Small intestine (tissue), 16 donors: ENCODE measurements at places on chromosomes 16 and 17. TPM values are rescaled to one million over a fixed set of nuclear protein-coding genes. Genes with fewer than 3 reads are reported as not detected.
A peak's percentile ranks its signal among the peaks of the same experiment; 100 is the strongest.

DNA sequence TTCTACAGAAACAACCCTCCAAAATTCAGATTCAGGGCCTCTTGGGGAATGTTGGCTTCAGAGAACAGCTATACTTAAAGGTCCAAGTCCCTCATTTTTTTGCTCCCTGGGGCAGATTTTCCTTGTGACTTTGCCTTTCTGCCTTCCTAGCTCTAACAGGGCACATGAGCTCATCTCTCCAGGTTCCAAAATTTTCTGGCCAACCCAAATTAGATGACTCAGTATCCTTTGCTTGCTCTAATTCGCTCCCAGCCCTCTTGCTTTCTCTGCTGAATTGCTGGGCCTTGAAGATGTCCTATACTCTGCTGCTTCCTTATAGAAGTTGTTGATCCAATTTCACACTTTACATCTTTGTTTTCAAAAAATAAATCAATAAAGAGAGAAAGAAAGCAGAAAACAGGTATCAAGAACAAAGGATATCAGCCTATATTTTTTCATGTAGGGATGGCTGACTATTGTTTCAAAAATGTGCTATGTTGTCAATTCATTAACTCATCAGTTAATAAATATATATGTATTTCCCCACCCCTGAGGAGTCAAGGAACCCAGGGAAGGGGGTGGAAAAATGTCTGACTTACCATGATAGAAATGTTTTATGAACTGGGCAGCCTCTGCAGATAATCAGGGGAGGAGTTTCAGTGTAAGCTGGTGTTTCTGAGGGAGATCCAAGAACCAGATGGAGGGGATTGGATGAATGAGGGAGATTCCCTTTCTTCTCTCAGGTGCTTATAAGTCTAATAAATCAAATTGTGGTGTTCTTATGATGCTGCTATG lies 1.0 kb upstream of the KRTAP4-2 start:
- DNase-seq, result no peak
- H3K4me3 ChIP-seq, result no peak overlapping the region
- H3K27ac ChIP-seq, result no peak overlapping the region
- H3K4me1 ChIP-seq, result peaks cover 7% of the 10 kb centered on the region
- H3K27me3 ChIP-seq, result peaks cover 38% of the 10 kb centered on the region

- H3K4me3 ChIP-seq, result no peak overlapping the region
- H3K27ac ChIP-seq, result no peak overlapping the region
- DNase-seq, result peak; percentile 24
- no peaks in the 10 kb centered on the region for H3K36me3 ChIP-seq
- H3K27me3 ChIP-seq, result no peaks in the 10 kb centered on the region
Observed at GRCh38 chr16:52861614-52862022, 191.1 kb downstream of the CHD9NB start.

GRCh38 chr16:89096042-89096717 lies 2.5 kb downstream of the ACSF3 start:
- DNase-seq, result no peak
- no peaks in the 10 kb centered on the region for H3K27me3 ChIP-seq
- peak overlapping the region; percentile 81 for H3K27ac ChIP-seq
- H3K36me3 ChIP-seq, result peaks cover 43% of the 10 kb centered on the region

- no peaks in the 10 kb centered on the region for H3K4me1 ChIP-seq
- H3K36me3 ChIP-seq, result no peaks in the 10 kb centered on the region
- no peaks in the 10 kb centered on the region for H3K27me3 ChIP-seq
Observed at GRCh38 chr16:65494609-65495008, 372.7 kb upstream of the CDH11 start.

DNA sequence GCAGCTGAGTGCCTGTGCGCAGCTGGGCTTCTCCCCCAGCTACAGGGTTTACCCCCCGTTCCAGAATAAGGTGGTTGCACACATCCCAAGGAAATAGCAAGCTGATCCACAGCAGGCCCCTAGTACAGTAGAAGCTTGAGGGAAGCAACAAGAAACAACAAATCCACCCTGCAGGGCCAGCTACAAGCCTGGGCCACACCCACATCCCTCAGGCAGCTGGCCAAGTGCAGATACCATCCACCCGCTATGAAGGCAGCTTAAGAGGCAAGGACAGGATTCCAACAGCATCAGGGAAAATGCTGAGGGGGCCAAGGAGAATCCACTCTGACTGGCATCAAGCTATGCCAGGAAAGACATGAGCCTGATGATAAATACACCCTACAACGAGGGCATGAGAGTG lies 66.9 kb upstream of the RCVRN start:
- H3K4me1 ChIP-seq, result no peaks in the 10 kb centered on the region
- H3K27me3 ChIP-seq, result no peaks in the 10 kb centered on the region
- peaks cover 2% of the 10 kb centered on the region for H3K36me3 ChIP-seq
- DNase-seq, result peak; percentile 36
- H3K4me3 ChIP-seq, result no peak overlapping the region
- no peak overlapping the region for H3K27ac ChIP-seq

DNA sequence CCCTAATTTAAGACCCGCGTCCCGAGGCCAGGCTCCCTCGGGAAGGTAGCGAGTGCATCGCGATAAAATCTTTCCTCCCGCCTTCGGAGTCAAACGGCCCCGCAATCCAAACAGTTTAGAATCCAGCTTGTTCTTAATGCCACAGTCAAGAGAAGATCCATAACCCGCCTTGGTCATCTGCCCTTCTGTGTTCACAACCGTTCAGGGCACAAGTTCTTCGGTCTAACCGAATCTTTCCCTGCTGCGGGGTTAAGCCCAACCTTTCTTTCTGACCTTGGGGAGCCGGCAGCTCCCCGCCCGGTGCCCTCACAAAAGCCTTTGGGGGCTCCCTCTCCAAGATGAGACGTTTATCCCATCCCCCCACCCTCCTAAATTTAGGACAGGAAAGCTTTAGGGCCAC lies 30.3 kb downstream of the CPSF4L start:
- H3K36me3 ChIP-seq, result no peaks in the 10 kb centered on the region
- peak; percentile 25 for DNase-seq
- peak overlapping the region; percentile 74 for H3K27ac ChIP-seq
- H3K4me3 ChIP-seq, result peak overlapping the region; percentile 92

DNA sequence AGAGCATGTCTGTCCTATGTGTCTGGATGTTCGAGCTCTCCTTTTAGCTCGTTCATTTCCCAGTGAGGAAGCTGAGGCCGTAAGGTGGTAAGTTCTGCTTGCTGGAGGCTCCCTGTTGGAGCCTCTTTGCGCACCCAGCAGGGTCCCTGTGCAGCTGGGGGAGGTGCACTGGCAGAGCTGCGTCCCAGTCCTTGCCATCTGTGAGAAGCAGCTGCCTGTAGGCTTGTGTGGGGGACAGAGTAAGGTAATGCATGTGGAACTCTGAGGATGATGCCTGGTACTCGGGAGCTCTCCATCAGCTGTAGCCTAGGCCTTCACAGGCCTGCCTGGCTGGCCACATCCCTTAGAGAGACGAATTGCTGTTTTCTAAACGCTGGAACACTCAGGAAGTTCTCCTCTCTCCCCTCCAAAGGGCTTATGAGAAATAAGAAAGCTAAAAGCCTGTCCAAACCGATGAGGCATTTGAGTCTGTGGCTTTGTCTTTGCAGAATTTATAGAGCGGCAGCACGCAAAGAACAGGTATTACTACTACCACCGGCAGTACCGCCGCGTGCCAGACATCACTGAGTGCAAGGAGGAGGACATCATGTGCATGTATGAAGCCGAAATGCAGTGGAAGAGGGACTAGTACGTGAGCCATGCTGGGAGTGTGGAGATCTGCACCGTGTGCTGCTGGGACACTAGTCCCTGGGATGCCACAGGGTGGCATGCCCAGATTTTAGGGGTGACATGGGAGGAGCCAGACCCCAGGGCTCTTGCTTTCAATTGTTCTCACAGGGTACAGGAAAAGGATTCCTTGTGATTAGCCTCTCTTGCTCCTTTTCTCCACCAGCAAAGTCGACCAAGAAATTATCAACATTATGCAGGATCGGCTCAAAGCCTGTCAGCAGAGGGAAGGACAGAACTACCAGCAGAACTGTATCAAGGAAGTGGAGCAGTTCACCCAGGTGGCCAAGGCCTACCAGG lies 1.6 kb downstream of the NDUFB10 start:
- peak; percentile 28 for DNase-seq
- H3K36me3 ChIP-seq, result peaks cover 3% of the 10 kb centered on the region
- peak overlapping the region; percentile 99 for H3K4me3 ChIP-seq
- peak overlapping the region; percentile 32 for H3K27ac ChIP-seq
- H3K27me3 ChIP-seq, result peaks cover 8% of the 10 kb centered on the region

- no peak overlapping the region for H3K27ac ChIP-seq
- no peaks in the 10 kb centered on the region for H3K36me3 ChIP-seq
- DNase-seq, result no peak
- no peaks in the 10 kb centered on the region for H3K4me1 ChIP-seq
- H3K4me3 ChIP-seq, result no peak overlapping the region
- H3K27me3 ChIP-seq, result no peaks in the 10 kb centered on the region
Observed at GRCh38 chr16:79155904-79156303, 444.6 kb downstream of the MAF start.

DNA sequence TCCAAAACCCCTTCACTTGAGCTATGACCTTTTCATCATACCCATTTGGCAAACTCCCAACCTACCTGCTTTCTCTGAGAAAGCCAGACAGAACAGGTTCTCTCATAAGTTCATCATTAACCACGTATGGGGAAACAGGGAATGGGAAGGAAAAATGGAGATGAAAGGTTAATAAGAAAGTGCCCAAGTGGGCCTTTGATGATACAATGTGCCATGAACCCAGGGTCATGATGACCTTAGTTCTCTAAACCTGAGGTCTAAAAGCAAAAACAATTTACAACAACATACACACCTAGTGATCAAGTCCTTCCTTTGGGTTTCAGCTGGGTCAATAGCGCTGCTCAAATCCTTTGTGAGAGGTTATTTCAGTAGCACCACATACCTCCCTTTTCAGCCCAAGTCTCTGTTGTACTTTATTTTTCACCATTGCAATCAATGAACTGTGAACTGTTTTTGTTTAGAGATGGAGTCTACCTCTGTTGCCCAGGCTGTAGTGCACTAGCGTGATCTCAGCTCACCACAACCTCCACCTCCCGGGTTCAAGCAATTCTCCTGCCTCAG lies 14.5 kb upstream of the RANGRF start:
- H3K36me3 ChIP-seq, result no peaks in the 10 kb centered on the region
- H3K4me3 ChIP-seq, result no peak overlapping the region
- H3K27me3 ChIP-seq, result no peaks in the 10 kb centered on the region
- H3K4me1 ChIP-seq, result no peaks in the 10 kb centered on the region
- DNase-seq, result peak; percentile 70

DNA sequence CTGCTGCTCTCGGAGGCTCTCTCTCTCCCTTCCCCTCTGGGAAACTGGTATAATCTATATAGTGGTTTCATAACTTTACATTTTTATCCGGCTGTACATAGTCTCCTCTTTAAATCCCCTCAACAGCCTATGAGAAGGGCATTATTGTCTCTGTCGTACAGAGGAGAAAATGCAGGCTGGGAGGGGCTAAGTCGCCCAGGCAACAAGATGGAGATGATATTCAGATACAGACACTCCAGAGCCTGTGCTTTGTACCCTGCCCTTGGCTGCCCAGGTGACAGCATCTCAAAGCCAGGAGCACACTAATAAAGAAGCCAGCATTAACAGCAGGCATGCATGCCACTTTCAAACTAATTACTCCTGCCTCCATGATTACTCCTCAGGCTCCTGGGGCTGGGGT lies 4.7 kb upstream of the EIF1 start:
- DNase-seq, result no peak
- peaks cover 6% of the 10 kb centered on the region for H3K4me1 ChIP-seq
- H3K4me3 ChIP-seq, result no peak overlapping the region
- H3K27me3 ChIP-seq, result no peaks in the 10 kb centered on the region
- H3K36me3 ChIP-seq, result no peaks in the 10 kb centered on the region

DNA sequence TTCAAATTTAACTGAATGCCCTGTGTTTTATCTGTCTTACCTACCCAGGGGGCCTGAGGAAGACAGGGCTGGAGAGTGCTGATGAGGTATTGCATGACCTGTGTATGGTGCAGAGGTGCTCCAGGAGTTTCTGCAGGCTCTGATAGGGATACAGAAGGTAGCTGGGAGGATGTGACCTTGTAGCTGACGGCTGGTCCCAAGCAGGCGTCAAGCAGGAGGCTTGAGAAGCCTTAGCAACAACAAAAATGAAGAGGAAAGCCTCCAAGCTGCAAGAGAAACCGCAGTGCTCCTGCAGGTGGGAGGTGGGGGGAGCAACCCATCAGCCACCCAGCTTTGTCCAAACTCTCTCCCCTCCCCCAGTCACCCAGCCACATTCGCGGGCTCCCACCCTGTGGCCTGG lies 40.4 kb downstream of the LAT start:
- H3K4me3 ChIP-seq, result no peak overlapping the region
- no peaks in the 10 kb centered on the region for H3K36me3 ChIP-seq
- H3K27me3 ChIP-seq, result no peaks in the 10 kb centered on the region
- H3K27ac ChIP-seq, result no peak overlapping the region
- DNase-seq, result no peak

- peak; percentile 39 for DNase-seq
- H3K27me3 ChIP-seq, result no peaks in the 10 kb centered on the region
- H3K4me3 ChIP-seq, result no peak overlapping the region
- no peaks in the 10 kb centered on the region for H3K36me3 ChIP-seq
- H3K4me1 ChIP-seq, result peaks cover 7% of the 10 kb centered on the region
- H3K27ac ChIP-seq, result no peak overlapping the region
Observed at GRCh38 chr16:30142672-30143346, 19.8 kb upstream of the MAPK3 start.

DNA sequence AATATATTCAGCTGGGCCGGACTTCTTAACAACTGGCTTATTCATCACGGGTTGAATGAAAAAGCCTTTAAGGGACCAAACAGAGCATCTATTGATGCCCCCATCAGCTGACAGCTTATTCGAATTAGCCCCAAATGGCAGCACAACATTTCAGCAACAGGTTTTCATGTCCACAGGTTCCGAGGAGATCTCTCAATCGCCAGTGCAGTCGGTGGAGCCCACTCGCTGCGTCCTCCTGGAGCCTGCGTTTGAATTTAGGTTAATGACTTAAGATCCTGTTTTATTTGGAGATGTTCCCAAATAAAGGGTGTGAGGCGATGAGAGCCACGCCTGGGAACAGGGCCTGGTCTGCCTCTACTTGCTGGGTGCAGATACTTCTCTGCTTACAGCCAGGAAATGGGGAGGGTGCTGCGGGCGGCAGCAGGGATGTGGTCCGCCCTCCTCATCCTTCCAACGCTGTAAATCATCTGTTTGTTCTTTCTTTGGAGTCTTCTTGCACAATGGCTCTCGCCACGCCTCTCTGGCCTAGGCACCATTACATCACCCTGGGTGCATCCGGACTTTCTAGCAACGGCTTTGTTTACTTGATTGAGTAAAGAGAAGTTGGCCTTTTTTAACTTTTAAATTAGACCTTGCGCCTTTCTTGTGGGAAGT lies 22.6 kb downstream of the NDE1 start:
- H3K27ac ChIP-seq, result peak overlapping the region; percentile 90
- H3K4me3 ChIP-seq, result no peak overlapping the region
- peak; percentile 37 for DNase-seq
- H3K4me1 ChIP-seq, result no peaks in the 10 kb centered on the region
- H3K36me3 ChIP-seq, result peaks cover 8% of the 10 kb centered on the region

The SEPTIN1 gene
- polyA plus RNA-seq, result 7.2 TPM

The RUNDC3A gene
- 1.1 TPM for polyA plus RNA-seq

The ACSM2A gene
- polyA plus RNA-seq, result not detected

The PPP1R1B gene
- polyA plus RNA-seq, result 44.9 TPM
